ENCODE measurements at places on chromosomes 1 and 21. TPM values are rescaled to one million over a fixed set of nuclear protein-coding genes. Genes with fewer than 3 reads are reported as not detected.
A peak's percentile ranks its signal among the peaks of the same experiment; 100 is the strongest.

Gene CD2
- not detected for total RNA-seq

Gene KLHL21
- 38.3 TPM for total RNA-seq

Gene TRIM45
- 6.0 TPM for total RNA-seq

Gene C1QA
- not detected for total RNA-seq

Gene LGALS8
- 36.5 TPM for total RNA-seq

Gene TNFAIP8L2
- total RNA-seq = not detected

- no peak for DNase-seq
These were observed 94.1 kb downstream of the TENT5C start for GRCh38 chr1:117699953-117700352.

DNA sequence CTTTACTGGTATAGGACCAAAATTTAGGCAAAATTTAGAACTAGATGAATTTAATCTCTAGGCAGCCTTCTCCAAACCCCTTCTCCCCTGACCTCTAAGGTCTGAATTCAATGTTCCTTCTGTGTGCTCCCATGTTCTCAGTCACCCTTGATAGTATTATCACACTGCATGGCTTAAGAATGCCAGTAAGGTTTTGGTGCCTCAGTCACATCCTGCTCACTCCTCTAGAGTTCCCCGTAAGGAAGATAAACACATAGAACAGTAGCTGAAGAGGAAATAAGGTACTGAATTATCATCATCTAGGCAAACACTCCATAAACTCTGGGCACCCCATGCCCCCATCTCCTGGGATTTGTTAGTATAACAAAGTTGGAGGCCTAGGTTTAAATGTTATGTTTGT is 18.2 kb downstream of the PRRX1 start:
- no peak for DNase-seq

DNA sequence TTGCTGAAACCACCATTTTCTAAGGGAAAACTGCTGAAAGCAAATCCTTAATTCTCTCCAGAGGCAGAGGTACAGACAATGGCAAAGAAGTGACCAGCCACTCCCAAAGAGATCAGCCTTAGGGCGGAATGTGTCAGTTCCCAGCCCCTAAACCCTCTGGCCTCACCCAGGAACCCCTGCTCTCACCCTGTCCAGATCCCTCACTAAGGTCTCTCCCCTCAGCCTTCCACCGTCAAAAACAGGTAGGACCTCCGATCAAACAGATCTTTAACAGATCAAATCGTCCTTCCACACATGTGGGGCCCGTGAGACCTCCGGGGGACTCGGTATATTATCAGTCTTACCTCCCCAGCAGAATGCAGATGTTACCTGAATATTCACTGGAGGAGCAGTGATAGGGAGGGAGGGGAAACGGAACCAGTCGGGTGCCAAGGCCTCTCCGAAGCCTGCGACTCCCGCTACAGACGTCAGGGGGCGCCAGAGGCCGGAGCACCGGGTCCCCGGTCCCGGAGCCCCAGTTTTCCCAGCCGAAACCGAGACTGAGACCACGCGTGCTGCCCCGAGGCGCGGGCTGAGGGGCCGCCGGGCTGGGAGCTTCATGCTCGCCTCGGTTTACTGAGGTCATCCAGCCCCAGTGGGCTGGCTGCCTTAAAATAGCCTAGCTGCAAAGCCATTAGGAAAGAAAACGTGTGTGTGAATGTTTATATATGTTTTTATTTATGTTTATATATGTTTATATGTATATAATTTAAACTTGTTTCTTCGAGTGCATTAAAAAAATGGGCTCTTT is 23.6 kb downstream of the GPA33 start:
- no peak for DNase-seq

DNA sequence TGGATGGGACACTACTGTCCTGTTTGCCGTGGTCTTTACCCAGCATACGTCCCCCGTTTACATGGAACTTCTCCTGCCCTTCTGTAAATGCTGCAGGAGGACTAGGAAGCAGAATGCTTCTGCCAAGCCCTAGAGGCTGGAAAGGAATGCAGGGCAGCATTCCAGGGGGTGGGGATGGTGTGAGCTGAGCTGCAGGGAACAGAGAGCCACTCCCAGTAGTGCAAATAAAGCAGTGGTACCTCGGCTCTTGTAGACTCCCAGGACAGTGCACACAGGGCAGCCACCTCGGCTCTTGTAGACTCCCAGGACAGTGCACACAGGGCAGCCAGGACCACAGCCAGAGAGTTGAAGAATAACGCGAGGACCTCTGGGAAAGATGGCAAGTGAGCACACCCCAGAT is 35.4 kb downstream of the PTPRU start:
- DNase-seq = peak; percentile 64

- no peak for DNase-seq
These were observed 54.0 kb upstream of the KCNJ15 start for GRCh38 chr21:38202811-38203210.

DNA sequence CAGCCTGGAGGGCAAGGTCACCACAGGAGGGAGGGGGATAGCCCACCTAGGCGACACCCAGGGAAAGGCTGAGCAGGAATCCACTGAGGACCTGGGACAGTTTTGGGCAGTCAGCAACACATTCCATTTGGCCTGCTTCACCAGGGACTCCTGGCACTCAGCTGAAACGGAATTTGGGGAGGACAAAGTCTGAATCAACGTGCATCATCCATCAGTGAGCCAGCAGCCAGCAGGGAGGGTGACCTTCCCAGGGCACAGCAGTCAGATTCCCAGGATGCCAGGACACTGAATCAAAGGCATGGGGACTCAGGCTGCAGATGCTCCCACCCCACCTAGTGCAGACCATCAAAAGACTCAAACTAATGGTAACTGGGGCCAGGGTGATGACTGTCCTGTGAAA is 4.6 kb downstream of the SH3BP5L start:
- DNase-seq = no peak

DNA sequence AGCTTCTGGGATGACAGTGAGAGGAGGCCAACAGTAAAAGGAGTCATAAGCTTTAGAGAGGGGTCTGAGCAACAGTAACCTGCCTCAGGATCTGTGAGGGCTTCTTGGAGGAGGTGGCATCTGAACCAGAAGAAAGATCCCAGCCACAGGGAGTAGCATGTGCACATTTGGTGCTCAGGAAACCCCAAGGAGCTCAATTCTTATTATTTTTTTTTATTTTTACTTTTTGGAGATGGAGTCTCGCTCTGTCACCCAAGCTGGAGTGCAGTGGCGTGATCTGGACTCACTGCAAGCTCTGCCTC is 4.7 kb downstream of the THEMIS2 start:
- no peak for DNase-seq

GRCh38 chr1:185821612-185822385 is 87.6 kb downstream of the HMCN1 start:
- no peak for DNase-seq

DNA sequence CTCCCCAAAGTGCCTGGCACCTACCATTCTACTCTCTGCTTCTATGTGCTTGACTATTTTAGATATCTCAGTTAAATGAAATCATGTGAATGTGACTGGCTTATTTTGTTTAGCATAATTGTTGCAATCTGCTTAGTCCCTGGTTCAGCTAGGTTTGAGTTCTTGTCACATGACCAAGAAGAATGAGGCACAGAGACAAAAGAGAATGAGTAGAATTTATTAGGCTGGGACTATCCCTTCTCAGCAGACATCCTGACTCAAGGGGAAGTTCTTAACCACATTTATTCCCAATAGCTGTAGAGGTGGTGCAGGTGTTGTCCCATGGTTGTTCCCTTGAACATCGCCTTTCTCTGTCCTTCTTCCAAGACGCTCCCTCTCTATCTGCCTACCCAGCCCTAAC is 1485.7 kb downstream of the KCNT2 start:
- no peak for DNase-seq

DNA sequence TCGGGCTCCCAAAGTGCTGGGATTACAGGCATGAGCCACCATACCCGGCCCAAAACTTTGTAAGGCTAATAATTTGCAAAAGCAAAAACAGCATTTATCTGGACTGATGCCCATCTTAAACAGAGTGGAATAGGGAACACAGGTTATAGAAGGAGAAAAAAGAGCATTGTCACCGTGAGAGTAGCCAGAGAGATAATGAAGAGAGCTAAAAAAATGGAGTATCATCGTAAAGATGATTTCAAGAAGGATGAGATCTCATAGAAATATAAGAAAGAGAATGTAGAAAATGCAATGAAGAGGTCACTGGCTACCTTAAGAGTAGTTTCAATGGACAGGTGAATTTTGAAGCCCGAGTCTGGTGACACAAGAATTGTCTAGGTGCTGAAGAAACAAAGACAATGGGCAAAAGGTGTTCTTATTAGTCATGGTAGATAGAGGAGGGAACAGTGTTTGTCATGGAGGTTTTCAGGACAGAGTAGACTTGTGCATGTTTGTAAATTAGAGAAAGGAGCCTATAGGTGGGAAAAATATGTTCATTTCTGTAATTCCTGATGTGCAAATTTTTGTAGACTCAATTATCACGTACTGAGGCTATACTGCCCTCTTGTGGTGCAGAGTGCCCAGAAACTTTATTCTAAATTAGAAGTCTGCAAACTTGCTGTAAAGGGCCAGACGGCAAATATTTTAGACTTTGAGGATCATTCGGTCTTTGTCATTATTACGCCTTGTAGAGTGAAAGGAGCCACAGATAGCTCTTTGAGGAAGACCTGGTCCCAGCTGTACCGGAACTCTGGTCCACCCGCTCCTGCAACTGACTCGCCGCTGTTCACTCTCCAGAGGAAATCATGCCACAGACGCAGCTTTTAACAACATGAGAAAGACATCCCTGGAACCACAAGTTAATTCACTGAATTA is 8.1 kb upstream of the TMEM183A start:
- DNase-seq = no peak

GRCh38 chr1:223750730-223751570 is 38.6 kb downstream of the CAPN2 start:
- peak; percentile 54 for DNase-seq

DNA sequence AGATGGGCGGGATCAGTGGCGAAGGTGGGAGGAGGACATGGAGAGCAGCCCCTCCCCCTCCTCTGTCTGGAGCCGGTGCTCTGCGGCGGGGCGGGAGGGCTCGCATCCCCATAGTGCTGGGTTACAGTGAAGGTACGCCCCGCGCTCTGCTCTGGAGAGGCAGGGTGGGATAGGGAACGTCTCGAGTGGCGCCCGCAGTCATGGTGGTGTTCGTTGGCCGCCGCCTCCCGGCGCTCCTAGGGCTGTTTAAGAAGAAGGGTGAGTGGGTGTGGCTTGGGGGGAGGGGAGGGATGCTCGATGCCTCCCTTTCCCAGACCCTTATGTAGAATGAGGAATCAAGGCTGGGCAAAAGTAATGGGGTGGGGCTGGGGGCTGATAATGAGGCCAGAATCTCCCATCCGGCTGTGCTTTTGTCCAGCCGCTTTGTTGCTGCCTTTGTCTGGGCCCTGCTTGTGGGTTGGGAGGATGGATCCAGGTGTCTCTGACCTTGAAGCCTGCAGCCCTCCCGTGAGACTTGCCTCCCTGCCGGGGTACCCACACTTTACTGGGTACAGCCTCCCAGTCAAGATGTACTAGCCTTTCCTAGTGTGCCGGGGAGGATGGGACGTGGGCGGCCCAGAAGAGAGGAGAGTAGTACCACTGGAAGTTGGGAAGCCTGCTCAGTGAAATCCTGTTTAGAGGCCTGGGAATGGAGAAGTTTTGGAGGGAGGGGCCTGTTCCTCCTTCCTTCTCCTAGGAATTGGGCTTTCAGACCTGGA is 51.4 kb downstream of the YARS1 start:
- no peak for DNase-seq

GRCh38 chr1:246508897-246509688 is 2.0 kb upstream of the SMYD3 start:
- no peak for DNase-seq

Measured in chondrocyte (in vitro differentiated cells).